ENCODE measurements at places on chromosomes 6 and 20.

GRCh38 chr6:8535519-8535918 is 100.2 kb upstream of the SLC35B3 start:
- no peak for DNase-seq

GRCh38 chr20:56316051-56316450 is 42.7 kb upstream of the FAM210B start:
- DNase-seq: no peak

DNA sequence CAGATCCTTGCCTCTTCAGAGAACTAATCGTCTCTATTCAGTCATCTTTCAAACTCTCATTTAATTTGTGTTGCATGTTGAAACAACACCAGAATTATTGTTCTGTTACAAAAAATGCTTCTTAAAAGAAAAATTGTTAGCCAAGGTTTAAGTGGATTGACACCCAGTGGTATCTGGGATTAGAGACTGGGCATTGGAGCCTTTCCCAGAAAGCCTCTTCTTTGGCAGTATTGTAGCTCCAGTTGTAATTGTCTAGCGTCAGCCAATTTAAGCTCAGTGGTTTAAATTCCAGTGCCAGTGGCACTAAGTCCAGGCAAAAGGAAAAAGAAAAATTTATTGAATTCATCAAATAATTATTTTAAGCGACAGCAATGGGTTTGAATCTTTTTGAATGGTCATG is 801 bp downstream of the CCDC28A start:
- DNase-seq: no peak

- DNase-seq: peak; percentile 72
Measured at GRCh38 chr20:4828830-4829513, 107.3 kb downstream of the PRND start.

- DNase-seq: no peak
Measured at GRCh38 chr20:18650224-18650623, 62.4 kb downstream of the DTD1 start.

DNA sequence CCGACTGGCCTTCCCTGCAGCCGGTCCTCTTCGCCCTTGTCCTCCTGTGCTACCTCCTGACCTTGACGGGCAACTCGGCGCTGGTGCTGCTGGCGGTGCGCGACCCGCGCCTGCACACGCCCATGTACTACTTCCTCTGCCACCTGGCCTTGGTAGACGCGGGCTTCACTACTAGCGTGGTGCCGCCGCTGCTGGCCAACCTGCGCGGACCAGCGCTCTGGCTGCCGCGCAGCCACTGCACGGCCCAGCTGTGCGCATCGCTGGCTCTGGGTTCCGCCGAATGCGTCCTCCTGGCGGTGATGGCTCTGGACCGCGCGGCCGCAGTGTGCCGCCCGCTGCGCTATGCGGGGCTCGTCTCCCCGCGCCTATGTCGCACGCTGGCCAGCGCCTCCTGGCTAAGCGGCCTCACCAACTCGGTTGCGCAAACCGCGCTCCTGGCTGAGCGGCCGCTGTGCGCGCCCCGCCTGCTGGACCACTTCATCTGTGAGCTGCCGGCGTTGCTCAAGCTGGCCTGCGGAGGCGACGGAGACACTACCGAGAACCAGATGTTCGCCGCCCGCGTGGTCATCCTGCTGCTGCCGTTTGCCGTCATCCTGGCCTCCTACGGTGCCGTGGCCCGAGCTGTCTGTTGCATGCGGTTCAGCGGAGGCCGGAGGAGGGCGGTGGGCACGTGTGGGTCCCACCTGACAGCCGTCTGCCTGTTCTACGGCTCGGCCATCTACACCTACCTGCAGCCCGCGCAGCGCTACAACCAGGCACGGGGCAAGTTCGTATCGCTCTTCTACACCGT is 6.1 kb downstream of the UBD start:
- DNase-seq: peak; percentile 66

DNA sequence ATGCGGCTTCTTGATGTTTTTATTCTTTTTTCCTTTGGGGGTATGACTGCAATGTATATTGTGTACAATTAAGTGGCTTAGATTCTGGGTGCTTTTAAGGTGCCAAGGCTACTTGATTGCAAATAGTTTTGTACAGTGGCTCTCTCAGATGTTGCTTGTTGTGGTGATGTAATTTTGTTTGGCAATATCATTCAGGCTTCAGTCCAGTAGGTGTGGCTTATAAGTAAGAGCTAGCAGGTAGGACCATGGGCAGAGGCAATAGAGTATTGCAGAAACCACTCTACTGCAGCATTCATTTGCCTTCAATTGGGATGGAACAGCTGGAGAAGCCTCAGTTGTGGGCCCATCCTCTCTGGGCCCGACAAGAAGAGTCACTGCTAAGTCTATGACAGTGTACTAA is 407.9 kb upstream of the MAN1A1 start:
- DNase-seq: no peak

DNA sequence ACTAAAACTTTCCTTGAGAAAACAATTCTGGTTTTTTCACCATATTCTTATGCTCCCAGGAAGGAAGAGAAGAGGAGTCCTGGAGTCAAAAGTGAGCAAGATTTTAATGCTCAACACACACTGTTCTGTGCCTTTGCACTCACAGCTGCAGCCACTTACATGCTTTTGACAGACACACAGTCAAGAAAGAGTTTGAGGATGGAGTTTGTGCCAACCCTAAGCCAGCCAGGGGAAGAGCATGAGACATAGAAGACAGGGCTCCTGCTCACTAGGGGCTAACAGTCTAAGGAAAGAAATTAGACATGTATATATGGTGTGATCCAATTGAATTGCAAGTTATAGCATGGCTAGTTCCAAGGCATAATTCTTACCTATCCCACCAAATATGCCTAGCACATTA is 37.1 kb upstream of the IL17A start:
- no peak for DNase-seq

DNA sequence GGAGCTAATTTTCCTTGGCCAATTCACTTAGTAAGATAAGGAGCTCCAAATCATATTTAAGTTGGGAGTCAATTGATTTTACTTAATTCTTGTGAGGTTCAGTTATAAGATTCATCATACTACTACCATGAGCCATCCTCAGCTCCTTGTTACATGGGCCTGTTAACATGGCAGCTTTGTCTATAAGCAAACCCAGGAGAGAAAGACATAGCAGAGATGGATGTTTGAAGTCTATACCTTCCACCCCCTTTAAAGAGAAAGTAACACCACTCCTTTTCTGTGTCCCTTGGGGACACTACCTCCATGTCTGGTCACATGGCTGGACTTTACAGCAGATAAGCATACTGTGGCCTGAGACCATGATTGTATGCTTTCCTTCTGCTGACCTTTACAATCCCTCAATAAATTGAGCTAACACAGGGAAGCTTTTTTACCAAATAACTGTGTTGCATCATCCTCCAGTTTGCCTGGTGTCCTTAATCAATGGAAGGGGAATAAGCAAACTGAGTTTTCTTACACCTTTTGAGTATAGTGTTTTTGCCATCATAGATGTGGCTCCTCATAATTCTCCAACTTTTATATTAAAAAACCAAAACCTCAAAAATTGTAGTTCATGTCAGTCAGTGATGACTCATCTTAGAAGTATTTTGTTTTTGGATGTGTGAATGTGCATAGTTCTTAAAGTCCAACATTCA is 9.8 kb upstream of the ZNFX1 start:
- DNase-seq: no peak

- no peak for DNase-seq
Measured at GRCh38 chr20:11323816-11324215, 593.9 kb upstream of the BTBD3 start.

DNA sequence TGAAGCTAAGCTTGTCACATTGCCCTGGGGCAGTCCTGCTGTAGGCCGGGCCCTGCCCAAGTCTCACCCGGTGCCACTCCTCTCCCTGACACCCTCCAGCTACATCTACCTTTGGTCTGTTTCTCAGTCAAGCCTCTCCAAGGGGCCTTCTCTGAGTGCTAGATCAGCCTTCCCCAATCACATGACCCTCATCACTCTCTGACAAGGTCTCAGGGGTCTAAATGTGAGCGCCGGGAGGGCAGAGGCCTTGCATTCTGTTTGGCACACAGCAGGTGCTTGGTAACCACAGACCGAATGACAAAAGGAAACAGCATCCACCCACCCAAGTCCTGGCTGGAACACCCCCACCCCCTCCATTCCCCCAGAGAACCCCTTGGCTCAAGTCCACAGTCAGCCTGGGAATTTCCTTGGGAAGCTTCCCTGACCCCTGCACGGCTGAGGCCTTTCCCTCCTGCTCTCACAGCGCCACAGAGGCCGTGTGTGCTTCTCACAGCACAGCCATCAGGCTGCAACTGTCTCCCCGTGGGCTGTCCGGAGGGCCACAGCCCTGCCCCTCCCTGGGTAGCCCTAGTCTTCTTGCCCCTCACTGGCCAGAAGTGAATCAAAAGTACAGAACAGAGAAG is 32.9 kb downstream of the PKIG start:
- no peak for DNase-seq

DNA sequence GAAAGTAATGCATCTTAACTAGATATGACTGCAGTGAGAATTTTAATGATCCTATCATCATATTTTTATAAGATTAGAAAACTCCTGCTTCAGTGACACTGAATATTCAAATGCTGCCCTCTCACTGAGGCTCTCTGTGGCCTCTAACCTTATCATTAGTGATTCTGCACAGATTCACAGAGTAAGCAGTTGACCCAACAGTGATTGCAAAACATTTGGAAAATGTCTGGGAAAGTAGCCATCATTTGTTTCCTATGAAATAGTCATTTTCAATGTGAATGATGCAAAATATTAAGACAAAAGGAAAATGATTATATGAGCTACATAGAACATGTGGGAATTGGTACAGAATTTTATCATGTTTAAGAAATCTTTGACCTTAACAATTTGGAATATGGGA is 210.3 kb downstream of the TBX18 start:
- no peak for DNase-seq

GRCh38 chr6:111623046-111623718 is 17.5 kb upstream of the TRAF3IP2 start:
- DNase-seq: no peak

GRCh38 chr6:153872946-153873345 is 166.1 kb upstream of the OPRM1 start:
- no peak for DNase-seq

DNA sequence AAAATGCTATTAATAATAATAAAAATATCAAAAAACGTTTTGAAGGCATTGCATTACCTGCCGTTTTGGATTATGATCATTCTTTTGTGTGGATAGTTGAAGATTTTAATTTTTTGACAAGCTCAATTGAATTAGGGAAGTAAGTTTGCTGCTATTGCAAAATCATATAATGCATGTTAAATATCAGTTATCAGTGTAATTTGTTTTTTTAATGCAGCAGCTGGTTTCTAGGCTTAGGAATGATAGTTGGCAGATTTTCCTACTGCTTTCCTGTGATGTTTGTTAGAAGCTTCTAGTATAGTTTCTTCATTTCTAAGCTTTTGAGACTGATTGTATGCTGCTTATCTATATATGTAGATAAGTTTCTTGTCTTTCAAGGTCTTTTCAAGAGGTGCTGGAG is 99.0 kb downstream of the JARID2 start:
- no peak for DNase-seq

DNA sequence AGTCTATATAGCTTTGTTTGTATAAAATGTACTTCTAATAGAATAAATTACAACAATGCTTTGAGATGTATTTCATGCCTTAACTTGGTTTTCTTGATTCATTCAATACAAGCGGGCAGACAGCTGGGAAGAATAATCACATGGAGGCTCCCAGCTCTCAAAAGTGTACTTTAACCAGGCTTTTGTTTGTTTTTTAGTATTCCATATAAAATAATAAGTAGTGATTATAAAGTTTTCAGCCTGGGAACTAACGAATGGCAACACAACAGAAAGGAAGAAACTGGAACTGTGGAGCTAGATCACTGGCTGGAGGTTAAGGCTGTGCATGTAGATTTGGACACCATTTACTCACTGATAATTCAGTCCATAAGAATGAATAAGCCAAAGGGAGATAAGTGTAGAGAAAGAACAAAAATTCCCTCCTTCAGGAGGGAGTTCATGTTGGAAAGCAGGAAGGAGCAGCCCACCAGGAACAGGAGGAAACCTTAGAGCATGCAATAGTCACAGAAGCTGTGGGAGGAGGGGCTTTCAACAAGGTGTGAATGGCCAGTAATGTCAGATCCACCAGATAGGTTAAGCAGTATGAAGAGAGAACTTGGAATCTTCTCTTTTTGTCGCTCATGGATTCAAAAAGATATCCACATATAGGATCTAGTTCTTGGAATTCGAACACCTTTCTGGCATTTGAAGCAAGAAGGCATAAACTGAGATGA is 41.2 kb upstream of the SLC35D3 start:
- no peak for DNase-seq

GRCh38 chr20:5863040-5863833 is 87.1 kb downstream of the TRMT6 start:
- no peak for DNase-seq

- no peak for DNase-seq
Measured at GRCh38 chr6:145652572-145652971, 82.7 kb downstream of the EPM2A start.

- no peak for DNase-seq
Measured at GRCh38 chr20:62342910-62343309, 24.2 kb downstream of the LAMA5 start.

GRCh38 chr6:40535819-40536380 is 51.3 kb downstream of the LRFN2 start:
- no peak for DNase-seq

DNA sequence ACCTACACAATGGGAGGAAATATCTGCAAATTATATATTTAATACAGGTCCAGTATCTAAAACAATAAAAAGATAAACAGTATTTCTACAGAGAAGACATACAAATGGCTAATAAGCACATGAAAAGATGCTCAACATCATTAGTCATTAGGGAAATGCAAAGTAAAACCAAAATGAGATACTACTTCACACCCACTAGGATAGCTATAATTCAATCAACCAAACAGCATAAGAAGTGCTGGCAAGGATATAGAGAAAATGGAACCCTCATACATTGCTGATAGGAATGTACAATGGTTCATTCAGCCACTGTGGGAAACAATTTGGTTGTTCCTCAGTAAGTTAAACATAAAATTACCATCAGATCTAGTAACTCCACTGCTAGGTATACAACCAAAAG is 48.7 kb downstream of the NUDT3 start:
- no peak for DNase-seq

GRCh38 chr6:112130878-112131277 is 43.5 kb downstream of the FAM229B start:
- DNase-seq: no peak

- DNase-seq: no peak
Measured at GRCh38 chr6:159119791-159120190, 49.4 kb upstream of the FNDC1 start.

GRCh38 chr6:83511901-83512681 is at the start of gene PRSS35:
Gene PRSS35 (plus strand): TSS chr6:83512534. CDS start chr6:83523442, 10,908 bp downstream.
- peak; percentile 80 for DNase-seq

All from sciatic nerve (tissue), 2 donors.